ENCODE measurements at places on chromosomes 6 and 20. TPM values are rescaled to one million over a fixed set of nuclear protein-coding genes. Genes with fewer than 3 reads are reported as not detected.

LAMA2 gene
- total RNA-seq, result 2.0 TPM

RGS17 gene
- total RNA-seq, result 12.0 TPM

KCNK15 gene
- not detected for total RNA-seq

KIAA0408 gene
- 6.4 TPM for total RNA-seq

LRRC73 gene
- total RNA-seq, result 0.28 TPM

CRYBG1 gene
- total RNA-seq, result 0.08 TPM

PTGIS gene
- 12.2 TPM for total RNA-seq

NCOA6 gene
- total RNA-seq, result 22.0 TPM

RIPOR3 gene
- total RNA-seq, result 11.2 TPM

ZDHHC14 gene
- total RNA-seq, result 26.1 TPM

AP5S1 gene
- total RNA-seq, result 9.9 TPM

GRCh38 chr6:10692965-10693538 lies 1.4 kb downstream of the C6orf52 start:
- no peak for DNase-seq
- H3K4me1 ChIP-seq, result peaks cover 36% of the 10 kb centered on the region
- peak overlapping the region; percentile 89 for H3K27ac ChIP-seq

- H3K4me1 ChIP-seq, result no peaks in the 10 kb centered on the region
- H3K36me3 ChIP-seq, result no peaks in the 10 kb centered on the region
- H3K27me3 ChIP-seq, result peaks cover 5% of the 10 kb centered on the region
- no peak overlapping the region for H3K27ac ChIP-seq
- DNase-seq, result peak; percentile 56
These were observed 71.0 kb upstream of the CD83 start for GRCh38 chr6:14046476-14047068.

DNA sequence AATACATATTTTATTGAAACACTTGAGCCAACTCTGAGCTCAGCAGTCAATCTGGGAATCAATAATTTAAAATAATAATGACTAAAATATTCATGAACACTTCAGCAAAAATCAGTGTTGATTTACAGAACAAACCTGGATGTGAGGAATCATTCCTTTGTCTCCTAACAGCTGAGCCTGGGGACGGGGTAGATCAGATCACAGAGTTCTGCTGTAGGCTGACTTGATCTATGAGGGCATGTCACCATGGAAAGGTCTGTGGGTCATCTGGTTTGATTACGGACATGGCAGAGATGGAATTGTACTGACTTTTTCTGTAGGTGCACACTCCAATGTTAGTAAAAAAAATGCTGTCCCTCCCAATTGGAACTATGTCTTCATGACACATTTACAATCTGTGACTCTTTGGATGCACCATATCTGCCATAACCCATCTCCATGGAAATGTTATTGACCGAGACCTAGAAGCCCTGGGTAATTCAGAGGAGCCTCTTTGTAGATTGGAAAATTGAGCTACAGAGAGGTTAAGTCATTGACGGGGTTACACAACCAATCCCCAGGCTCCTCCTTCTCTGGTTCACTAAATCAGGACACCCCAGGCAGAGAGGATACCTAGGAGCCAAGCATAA lies 114.1 kb downstream of the DOK5 start:
- H3K4me3 ChIP-seq, result no peak overlapping the region
- H3K36me3 ChIP-seq, result no peaks in the 10 kb centered on the region
- peaks cover 5% of the 10 kb centered on the region for H3K4me1 ChIP-seq
- peaks cover 2% of the 10 kb centered on the region for H3K27me3 ChIP-seq
- H3K27ac ChIP-seq, result no peak overlapping the region

DNA sequence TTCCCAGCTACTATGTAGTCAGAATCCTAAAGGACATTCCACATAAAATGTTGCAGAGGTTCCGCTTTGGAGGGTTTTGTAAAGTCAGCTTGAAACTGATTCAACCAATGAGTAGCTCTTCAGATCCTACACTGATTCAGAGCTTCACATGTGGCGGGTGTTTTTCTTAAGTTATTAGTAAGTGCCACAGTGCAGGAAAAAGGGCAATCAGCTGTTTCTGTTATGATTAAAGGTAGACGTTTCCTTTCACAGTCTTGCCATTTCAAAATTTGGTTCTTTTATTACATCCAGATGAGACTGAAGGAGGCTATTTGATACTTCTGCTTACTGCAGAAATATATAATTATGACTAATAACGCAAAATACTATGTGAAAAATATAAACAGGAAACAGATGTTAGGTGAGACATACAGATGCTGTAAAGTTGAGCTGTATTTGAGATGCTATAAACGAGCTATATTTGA lies 443.9 kb downstream of the CDKAL1 start:
- no peak overlapping the region for H3K4me3 ChIP-seq
- no peak overlapping the region for H3K27ac ChIP-seq
- H3K27me3 ChIP-seq, result no peaks in the 10 kb centered on the region
- no peaks in the 10 kb centered on the region for H3K36me3 ChIP-seq

DNA sequence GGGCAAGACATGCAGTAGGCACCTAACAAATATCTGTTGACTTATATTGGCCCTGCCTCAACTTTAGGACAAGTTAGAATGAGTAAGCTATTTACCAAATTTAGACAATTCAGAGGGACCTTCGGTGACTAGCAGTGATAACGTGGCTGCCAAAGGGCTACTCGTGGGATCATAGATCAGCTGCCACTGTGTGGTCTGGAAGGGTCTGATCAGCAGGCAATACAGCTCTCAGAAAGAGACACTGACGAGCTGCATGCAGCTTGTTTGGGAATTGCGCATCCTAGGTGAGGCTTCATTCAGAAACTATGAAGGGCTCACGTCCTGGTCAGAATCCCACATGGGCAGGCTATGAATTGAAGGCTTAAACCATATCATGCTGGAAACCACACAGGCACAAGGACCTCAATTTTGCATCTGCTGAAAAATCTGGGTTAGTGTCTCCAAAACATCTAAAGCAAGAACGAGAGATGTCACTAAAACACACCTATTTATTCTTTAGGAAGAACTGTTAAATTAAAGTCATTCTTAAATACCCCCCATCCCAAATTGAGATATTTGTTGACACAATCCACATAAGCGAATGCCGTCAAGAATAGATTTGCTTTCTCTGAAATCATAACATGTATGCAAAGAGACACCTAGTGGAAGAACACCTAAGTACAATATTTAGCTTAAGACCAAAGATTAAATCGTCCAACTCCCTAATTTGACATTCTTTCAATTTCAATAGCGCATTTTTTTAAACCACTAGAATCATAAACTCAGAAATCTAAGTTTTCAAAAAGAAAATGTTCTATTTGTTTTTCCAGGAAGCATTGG lies 79.6 kb downstream of the IPCEF1 start:
- H3K27me3 ChIP-seq, result peaks cover 1% of the 10 kb centered on the region
- H3K4me1 ChIP-seq, result peaks cover 11% of the 10 kb centered on the region
- peak overlapping the region; percentile 74 for H3K27ac ChIP-seq
- no peak overlapping the region for H3K4me3 ChIP-seq
- no peaks in the 10 kb centered on the region for H3K36me3 ChIP-seq

DNA sequence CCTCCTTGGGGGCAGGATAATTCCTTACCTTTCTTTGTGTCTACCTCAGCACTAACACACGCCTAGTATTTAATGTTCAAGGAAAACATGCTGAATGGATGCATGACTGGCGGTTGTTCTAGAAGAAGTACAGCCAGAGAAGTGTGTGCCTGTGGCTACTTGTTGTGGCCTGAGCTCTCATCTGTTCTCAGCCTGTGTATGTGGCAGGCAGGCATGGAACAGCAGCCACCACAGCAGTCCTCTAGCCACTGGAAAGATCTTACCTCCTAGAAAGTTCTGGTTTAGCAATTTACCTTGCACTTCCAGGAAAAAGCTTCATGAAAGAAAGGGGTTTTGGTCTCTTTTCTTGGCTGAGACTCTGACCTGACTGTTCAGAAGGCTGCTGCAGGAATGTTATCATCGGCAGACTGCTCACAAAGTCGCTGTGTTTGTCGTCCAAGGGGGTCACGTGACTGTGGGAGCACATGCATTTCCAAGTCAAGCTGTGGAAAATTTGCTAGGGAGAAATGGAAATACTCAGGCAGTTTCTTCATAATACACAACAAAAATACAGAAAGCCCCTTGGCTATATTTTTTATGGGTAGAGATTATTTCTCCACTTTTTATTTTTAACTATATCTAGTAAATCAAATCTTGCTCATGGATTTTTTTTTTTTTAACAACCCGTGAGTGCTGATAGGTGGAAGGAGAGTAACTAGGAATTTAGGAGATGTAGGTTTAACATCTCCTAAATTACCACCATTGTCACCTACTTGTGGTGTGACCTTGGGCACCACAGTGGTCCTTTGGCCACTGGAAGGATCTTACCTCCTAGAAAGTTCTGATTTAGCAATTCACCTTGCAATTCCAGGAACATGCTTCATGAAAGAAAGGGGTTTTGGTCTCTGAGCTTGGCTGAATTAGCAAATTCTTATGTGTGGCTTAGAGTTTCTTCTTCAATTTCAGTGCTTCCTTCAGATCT lies 110.8 kb upstream of the GPR6 start:
- DNase-seq, result no peak
- no peaks in the 10 kb centered on the region for H3K27me3 ChIP-seq
- H3K36me3 ChIP-seq, result no peaks in the 10 kb centered on the region

DNA sequence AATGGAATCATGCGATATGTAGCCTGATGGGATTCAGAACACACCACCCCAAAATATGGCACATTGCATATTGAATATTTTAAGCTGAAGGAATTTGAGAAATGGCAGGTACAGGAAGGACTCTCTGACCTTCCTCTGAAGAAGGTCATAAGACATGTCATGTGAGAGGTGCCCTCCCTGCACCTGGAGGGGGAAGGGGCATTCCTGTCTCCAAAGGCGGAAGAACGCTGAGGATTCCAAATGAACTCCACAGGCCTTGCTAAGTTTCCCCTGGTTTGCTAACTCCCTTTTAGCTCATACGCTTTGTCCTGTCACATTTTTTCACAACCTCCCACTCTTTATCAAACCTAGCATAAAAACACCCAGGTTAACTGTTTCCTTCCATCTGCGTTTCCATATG lies 347.8 kb downstream of the CDKAL1 start:
- H3K36me3 ChIP-seq, result no peaks in the 10 kb centered on the region
- no peak overlapping the region for H3K4me3 ChIP-seq

DNA sequence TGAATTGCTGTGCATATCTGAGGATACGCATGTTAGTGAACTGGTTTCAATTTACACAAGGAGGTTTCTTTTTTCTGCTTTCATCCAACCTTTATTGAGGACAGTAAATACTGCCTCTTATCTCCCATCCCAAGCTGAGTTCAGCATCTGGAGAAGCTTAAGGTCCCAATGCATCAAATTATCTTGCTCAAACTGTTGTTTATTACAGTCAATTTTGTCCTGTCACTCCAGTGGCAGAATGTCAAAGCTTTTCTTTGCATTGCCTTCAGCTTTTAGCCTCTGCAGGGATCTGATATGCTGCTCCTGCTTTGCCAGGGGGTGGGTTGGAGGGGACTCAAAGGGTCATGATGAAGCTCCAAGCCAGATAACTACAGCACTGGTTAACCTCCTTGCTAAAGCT lies 435.4 kb upstream of the SOX4 start:
- H3K27ac ChIP-seq, result no peak overlapping the region
- H3K36me3 ChIP-seq, result no peaks in the 10 kb centered on the region
- no peaks in the 10 kb centered on the region for H3K27me3 ChIP-seq
- H3K4me1 ChIP-seq, result no peaks in the 10 kb centered on the region
- no peak for DNase-seq

- H3K4me1 ChIP-seq, result peaks cover 3% of the 10 kb centered on the region
- peaks cover 13% of the 10 kb centered on the region for H3K27me3 ChIP-seq
- H3K27ac ChIP-seq, result no peak overlapping the region
- no peak overlapping the region for H3K4me3 ChIP-seq
- H3K36me3 ChIP-seq, result peaks cover 4% of the 10 kb centered on the region
These were observed 94.4 kb downstream of the NCR2 start for GRCh38 chr6:41429506-41430504.

- H3K4me1 ChIP-seq, result no peaks in the 10 kb centered on the region
- no peak overlapping the region for H3K4me3 ChIP-seq
- H3K27me3 ChIP-seq, result no peaks in the 10 kb centered on the region
- no peak overlapping the region for H3K27ac ChIP-seq
- no peak for DNase-seq
These were observed 37.0 kb upstream of the GCLC start for GRCh38 chr6:53581856-53582255.

GRCh38 chr20:59811681-59812171 lies 121.7 kb downstream of the SYCP2 start:
- no peaks in the 10 kb centered on the region for H3K36me3 ChIP-seq
- no peak overlapping the region for H3K4me3 ChIP-seq
- H3K4me1 ChIP-seq, result no peaks in the 10 kb centered on the region
- no peak for DNase-seq
- H3K27me3 ChIP-seq, result peaks cover 13% of the 10 kb centered on the region
- no peak overlapping the region for H3K27ac ChIP-seq

GRCh38 chr20:51532577-51533191 lies 9.8 kb downstream of the NFATC2 start:
- no peak overlapping the region for H3K27ac ChIP-seq
- H3K4me1 ChIP-seq, result no peaks in the 10 kb centered on the region
- no peaks in the 10 kb centered on the region for H3K36me3 ChIP-seq
- H3K4me3 ChIP-seq, result no peak overlapping the region
- H3K27me3 ChIP-seq, result peaks cover 4% of the 10 kb centered on the region

GRCh38 chr20:47854687-47855212 lies 69.5 kb upstream of the SULF2 start:
- DNase-seq, result peak; percentile 18
- peaks cover 4% of the 10 kb centered on the region for H3K27me3 ChIP-seq
- no peaks in the 10 kb centered on the region for H3K4me1 ChIP-seq
- H3K4me3 ChIP-seq, result no peak overlapping the region
- H3K27ac ChIP-seq, result no peak overlapping the region

DNA sequence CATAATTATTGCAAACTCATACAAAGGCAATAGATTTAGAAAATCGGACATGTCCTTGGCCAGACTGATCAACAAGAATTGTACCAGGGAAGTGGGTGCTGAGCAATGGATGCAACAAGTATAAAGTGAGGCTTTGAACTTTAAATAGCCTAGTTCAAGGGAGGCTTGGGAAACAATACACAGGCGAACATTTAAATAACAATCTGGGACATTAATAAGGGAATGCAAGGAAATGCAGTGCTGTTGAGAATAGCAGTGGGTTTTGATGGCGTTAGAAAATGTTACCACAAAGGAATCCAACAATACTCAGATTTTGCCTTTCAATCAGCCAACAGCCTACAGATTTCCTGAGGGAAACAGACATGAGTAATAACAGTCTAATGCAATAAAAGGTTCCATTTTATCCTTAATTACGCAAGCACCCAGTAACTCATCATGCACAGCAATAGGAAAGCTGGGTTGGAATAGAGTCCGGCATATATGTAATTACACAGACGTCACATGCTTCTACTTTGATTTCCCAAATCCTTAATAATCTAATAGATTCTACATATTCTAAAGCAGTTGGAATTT lies 134.6 kb downstream of the PHACTR1 start:
- no peaks in the 10 kb centered on the region for H3K27me3 ChIP-seq
- DNase-seq, result no peak
- no peaks in the 10 kb centered on the region for H3K4me1 ChIP-seq
- no peak overlapping the region for H3K4me3 ChIP-seq
- no peak overlapping the region for H3K27ac ChIP-seq

- H3K4me1 ChIP-seq, result peaks cover 26% of the 10 kb centered on the region
- no peak overlapping the region for H3K4me3 ChIP-seq
- no peak for DNase-seq
- H3K27ac ChIP-seq, result no peak overlapping the region
These were observed 20.1 kb downstream of the JAG1 start for GRCh38 chr20:10653599-10654249.

- peaks cover 9% of the 10 kb centered on the region for H3K4me1 ChIP-seq
- no peaks in the 10 kb centered on the region for H3K36me3 ChIP-seq
- H3K27ac ChIP-seq, result no peak overlapping the region
- peaks cover 3% of the 10 kb centered on the region for H3K27me3 ChIP-seq
- no peak for DNase-seq
These were observed 100.7 kb upstream of the RNF24 start for GRCh38 chr20:4116091-4116490.

GRCh38 chr20:40612837-40613236 lies 76.2 kb downstream of the MAFB start:
- no peak overlapping the region for H3K4me3 ChIP-seq
- no peak overlapping the region for H3K27ac ChIP-seq
